Osteoblast (primary cell): ENCODE measurements at places on chromosomes 4 and X.

GRCh38 chrX:40272141-40272540 lies 174.4 kb upstream of the BCOR start:
- no peak overlapping the region for H3K4me3 ChIP-seq
- H3K36me3 ChIP-seq: no peaks in the 10 kb centered on the region
- H3K4me1 ChIP-seq: peaks cover 11% of the 10 kb centered on the region
- peak; percentile 88 for DNase-seq

DNA sequence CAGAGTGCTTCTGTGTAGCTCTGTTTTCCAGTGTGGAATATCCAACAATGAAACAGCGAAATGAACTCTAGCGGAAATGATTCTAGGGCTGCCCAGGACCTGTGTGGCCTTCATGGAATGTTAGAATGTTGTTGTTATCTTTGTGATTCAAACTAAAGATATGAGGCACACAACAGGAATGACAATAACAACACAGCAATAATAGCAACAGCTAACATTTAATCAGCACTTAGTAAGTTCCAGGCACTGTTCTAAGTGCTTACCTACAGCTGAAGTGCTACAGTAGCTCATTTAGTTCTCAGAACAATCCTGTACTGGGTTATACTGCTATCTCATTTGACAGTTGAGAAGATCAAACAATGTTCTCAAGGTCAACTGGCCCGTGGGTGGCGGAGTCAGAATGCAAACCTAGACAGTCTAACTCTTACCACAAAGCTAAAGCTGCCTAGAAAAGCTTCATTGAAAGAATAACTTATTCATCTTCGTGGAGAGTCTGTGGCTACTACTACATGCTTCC lies 63.7 kb downstream of the MAML3 start:
- H3K27me3 ChIP-seq: no peaks in the 10 kb centered on the region
- peaks cover 9% of the 10 kb centered on the region for H3K4me1 ChIP-seq
- no peak overlapping the region for H3K4me3 ChIP-seq
- DNase-seq: no peak
- no peaks in the 10 kb centered on the region for H3K36me3 ChIP-seq
- no peak overlapping the region for H3K27ac ChIP-seq

- DNase-seq: peak; percentile 3
- H3K27ac ChIP-seq: no peak overlapping the region
- H3K4me1 ChIP-seq: no peaks in the 10 kb centered on the region
- H3K4me3 ChIP-seq: no peak overlapping the region
- H3K36me3 ChIP-seq: no peaks in the 10 kb centered on the region
These were observed 33.3 kb downstream of the IL2 start for GRCh38 chr4:122423246-122423645.

GRCh38 chrX:24668111-24668510 lies 21.0 kb upstream of the PCYT1B start:
- DNase-seq: no peak
- H3K27ac ChIP-seq: no peak overlapping the region
- no peaks in the 10 kb centered on the region for H3K36me3 ChIP-seq
- H3K4me1 ChIP-seq: no peaks in the 10 kb centered on the region
